Activated naive CD4-positive, alpha-beta T cell treated with anti-CD3 and anti-CD28 coated beads for 36 hours (primary cell): ENCODE measurements at places on chromosomes 11 and 22. TPM values are rescaled to one million over a fixed set of nuclear protein-coding genes. Genes with fewer than 3 reads are reported as not detected.

Gene GAS2
- total RNA-seq, result 1.2 TPM

Gene PARVA
- 0.38 TPM for total RNA-seq

Gene ADAMTS15
- not detected for total RNA-seq

Gene SLC17A6
- total RNA-seq, result not detected

Gene SERHL2
- total RNA-seq, result 0.36 TPM

Gene TEX54
- not detected for total RNA-seq

Gene SEPTIN5
- total RNA-seq, result 0.47 TPM

Gene MFRP
- total RNA-seq, result not detected

Gene FREY1
- 0.76 TPM for total RNA-seq

Gene TMEM45B
- total RNA-seq, result 3.9 TPM

Gene MS4A6E
- not detected for total RNA-seq

Gene SLN
- total RNA-seq, result not detected

Gene P4HA3
- not detected for total RNA-seq

Gene OR8D4
- not detected for total RNA-seq

Gene KLHL22
- 10.1 TPM for total RNA-seq

Gene RAB39A
- not detected for total RNA-seq

Gene APOBEC3C
- 74.1 TPM for total RNA-seq

Gene PKNOX2
- not detected for total RNA-seq

Gene PHF5A
- total RNA-seq, result 67.5 TPM

Gene SPON1
- 0.24 TPM for total RNA-seq

Gene MEI1
- 28.8 TPM for total RNA-seq

Gene BTG4
- total RNA-seq, result not detected

Gene ALKBH8
- total RNA-seq, result 12.2 TPM

Gene KRTAP5-1
- not detected for total RNA-seq

Gene DNAJB7
- total RNA-seq, result not detected

Gene POU2AF2
- total RNA-seq, result not detected

Gene CDC42EP2
- 0.57 TPM for total RNA-seq

Gene SPTBN2
- total RNA-seq, result 3.0 TPM
